ENCODE measurements at places on chromosomes 7 and 10.

DNA sequence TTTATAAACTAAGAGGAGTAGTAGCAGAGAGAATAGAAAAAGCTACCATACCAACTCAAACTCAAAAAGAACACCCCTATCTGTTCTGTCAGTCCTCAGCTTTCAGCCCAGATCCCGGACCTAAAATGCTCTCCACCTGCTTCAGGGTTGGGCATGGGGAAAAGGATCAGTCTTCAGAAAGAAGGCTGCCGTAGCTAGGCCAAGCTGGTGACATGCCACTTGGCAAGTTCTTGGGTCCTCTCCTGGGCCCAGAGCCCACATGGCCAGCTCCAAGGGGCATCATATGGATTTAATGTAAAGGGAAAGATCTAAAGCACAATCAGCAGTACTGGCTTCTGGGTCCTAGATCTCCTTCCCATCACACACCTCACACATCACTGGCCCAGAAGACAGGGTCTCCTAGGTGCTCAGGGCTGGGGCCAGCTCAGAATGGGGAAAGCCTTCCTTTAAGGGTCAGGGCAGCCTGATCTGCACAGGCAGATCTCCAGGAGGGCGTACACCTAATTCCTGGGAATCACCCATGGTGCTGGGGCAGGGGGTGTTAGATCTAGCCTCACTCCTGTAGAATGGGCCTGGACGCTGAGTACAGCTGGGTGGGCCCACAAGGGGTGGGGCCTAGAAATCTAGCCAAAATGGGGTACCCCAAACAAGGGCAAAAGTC, 2.5 kb downstream of the VAX1 start:
- DNase-seq, result no peak

- DNase-seq, result no peak
Observed at GRCh38 chr10:22733992-22734391, 19.6 kb upstream of the PIP4K2A start.

GRCh38 chr10:51047857-51048256, 26.4 kb upstream of the PRKG1 start:
- DNase-seq, result no peak

DNA sequence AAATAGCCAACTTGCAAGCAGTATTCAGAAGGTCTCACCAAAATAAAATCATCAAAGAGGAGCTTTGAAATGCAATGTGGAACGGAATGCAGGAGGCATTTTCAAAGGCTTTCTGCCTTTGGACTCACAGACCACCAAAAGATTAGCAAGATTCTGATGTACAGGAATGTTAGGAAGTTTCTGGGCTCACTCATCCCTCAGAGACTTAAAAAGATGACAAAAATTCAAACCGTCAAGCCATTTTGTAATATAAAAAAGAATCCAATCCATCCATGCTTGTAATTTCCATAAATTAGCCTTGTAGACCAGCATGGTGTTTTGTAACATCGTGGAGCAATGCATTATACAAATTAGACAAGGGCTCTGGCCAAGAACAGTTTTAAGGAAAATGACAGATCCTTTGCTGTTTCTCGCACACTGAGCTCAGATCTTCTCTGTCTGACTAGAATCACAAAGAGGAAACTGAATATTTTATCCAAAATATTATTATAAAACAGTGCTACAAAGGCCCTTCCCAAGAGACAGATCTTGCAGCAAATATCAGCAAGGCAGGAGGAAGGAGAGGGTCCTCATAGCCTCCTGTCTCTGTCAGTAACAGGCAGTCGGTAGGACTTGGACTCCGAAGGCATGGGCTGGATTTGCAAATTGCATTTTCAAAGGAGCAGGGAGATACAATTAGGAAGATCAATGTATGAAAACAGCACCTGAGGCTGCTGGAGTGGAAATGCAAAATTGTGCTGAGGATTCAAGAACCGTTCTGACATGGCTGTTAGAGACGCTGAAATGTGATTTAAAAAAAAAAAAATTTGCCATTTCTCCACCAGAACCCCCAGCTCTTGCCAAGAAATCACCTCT, 57.4 kb upstream of the NRP1 start:
- DNase-seq, result no peak

- DNase-seq, result no peak
Observed at GRCh38 chr10:43342279-43343125, 28.9 kb upstream of the FXYD4 start.

DNA sequence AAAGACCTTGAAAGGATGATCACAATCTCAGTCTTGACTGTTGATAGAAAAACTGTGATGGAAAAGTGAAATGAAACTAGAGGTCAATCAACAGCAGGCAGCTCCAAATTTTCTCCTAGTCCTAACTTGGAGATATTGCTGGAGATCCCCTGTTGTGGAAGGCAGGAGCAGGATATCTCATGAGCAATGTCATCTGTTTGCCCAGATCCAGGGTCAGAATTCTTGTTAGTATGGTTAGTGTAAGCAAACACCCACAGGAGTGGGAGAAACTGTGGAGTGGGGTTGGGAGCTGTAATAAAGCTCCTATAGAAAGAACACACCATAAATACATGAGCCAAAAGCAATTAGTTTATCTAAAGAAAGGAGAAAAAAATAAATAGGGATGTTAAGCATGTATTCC, 169.0 kb downstream of the AKR1D1 start:
- DNase-seq, result no peak

DNA sequence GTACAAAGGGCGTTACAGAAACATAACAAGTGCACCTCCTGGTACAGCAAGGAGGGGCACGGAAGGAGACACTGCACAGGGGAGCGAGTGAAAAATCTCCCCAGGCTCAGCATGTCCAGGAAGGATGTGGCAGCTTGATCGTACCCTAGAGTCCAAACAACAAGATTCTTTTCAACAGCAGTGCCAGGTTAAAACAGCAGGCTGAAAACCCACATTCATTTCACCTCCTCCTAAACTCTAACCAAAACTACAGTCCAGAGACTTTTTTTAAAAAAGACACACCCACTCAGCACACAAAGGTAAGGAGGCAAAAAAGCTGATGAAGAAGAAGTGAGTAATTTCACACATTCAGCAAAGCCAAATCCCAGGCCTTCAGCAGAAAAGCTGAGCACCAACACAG, 138.8 kb downstream of the SFMBT2 start:
- DNase-seq, result no peak

GRCh38 chr10:117892681-117893220, 154.0 kb downstream of the RAB11FIP2 start:
- DNase-seq, result no peak

- no peak for DNase-seq
Observed at GRCh38 chr7:3234851-3235250, 66.2 kb upstream of the SDK1 start.

- DNase-seq, result no peak
Observed at GRCh38 chr10:101013365-101013825, 13.8 kb downstream of the LZTS2 start.

DNA sequence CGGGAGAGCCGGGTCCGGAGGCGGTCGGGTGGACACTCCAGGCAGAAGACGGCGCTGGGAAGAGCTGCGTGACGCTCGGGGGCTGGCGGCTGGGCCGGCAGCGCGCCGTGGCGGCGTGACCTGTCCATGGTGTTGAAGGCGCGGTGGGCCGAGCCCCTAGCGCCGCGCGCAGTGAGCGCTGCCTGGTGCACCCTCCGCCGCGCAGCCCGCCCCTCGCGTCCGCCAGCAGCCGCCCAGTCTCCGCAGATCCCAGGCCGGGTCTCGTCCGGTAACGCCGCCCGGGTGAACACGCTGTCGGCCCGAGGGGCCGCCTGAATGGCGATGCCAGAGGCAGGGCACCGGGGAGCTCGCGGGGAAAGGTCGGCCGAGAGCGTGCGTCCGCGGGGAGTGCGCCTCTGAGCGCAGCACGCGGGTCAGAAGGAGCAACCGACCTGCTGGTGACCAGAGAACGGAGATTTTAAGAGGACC, 657 bp upstream of the TMEM178B start:
- DNase-seq, result peak; percentile 68

- DNase-seq, result peak; percentile 76
Observed at GRCh38 chr10:75209921-75210281, 695 bp upstream of the VDAC2 start.

- no peak for DNase-seq
Observed at GRCh38 chr10:43781480-43782361, 133.0 kb upstream of the ZNF32 start.

DNA sequence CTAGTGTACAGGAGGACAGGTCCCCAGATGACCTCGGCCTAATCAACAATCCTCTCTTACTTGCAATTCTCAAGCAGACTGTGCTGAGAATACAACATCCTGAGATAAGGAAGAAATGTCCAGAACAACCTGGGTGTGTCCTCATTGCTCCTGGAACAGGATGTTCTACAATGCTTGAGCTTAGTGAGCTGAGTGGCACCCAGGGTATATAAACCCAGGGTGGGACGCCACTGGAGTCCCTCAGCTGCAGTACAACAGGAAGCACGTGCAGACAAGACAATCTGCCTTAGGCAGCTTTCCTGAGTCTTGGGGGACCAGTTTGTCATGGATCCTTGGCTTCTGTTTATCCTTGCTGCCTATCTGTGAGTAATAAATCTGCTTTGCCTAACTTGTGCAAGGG, 27.7 kb upstream of the SLC25A13 start:
- no peak for DNase-seq

DNA sequence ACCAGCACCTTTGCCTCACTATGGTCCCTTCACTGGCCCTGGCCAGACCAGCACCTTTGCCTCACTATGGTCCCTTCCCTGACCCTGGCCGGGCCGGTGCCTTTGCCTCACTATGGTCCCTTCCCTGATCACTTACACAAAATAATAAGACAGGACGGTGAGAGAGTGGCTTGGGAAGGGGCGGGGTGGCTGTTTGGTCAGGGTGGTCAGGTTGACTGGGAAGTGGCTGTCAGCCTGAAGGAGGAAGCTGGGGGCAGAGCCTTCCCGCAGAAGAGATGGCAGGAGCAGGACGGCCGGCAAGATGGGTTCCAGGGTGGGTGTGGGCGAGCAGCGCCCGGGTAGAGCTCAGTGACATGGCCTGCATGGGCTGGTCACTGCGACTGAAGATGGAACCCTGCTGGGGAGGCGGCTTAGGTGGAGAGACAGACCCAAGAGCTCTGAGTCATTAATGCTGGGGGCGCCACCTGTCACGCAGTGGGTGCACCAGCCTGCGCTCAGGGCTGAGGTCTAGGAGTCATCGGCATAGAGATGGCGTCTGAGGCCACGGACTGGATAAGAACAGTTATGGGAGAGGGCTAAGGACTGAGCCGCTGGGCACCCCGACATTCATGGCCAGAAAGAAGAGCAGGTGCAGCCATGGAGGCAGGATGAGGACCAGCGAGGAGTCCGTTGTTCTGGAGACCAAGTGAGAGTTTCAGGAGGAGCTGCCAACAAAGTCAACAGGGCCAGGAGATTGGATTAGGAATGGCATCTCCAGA, 91.8 kb downstream of the CHST15 start:
- DNase-seq, result no peak

DNA sequence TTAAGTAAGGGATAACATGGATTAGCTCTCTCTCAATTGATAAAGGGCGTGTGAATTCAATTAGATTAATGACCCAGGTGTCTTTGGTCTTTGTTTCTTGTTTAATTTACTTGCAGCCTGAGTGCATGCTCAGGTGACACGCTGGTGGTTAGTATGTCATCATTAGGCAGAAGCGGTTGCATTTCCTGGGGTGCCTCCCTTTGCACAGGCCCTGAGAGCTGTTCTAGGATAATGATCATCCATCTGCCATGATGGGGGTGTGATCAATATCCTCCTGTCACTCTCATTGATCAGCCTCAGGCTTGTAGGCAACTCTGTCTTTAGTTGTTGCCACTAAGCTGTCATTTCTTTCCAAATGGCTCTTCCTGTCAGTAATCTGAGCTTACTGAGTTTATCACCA, 99.6 kb upstream of the NPS start:
- no peak for DNase-seq

DNA sequence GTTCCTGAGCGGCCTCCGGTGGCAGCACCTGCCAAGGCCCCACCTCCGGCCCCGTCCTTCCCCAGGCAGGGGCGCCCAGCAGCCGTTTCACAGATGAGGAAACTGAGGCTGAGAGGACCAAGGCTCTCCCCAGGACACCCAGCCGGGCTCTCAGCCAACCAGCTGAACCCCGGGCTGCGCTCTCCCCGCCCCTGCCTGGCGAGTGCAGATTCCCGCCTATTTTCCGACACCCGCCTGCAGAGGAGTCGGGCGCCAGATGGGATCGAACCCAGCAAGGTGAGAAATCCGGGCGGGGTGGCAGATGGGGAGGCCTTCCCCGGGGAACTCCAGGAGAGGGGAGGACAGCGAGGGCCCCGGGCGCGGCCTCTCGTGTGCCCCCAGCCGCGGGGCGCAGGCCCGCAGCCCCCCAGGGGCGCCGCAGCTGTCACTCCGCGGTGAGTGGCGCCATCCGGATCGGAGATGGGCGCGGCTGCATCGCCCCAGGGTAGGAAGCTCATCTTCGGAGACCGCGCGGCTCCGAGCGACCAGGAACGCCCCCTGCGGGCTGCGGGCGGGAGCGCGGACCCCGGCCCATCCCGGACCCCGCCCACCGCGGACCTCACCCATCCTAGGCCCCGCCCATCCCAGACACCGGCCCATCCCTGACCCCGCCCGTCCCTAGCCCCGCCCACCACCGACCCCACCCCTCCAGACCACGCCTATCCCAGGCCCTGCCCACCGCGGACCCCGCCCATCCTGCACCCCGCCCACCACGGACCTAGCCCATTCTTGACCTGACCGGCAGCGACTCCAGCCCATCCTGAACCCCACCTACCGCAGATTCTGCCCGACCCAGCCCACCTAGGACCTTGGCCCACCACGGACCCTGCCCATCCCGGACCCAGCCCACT, 90.3 kb downstream of the MICALL2 start:
- no peak for DNase-seq

- DNase-seq, result no peak
Observed at GRCh38 chr10:79475877-79476276, 30.5 kb upstream of the ZCCHC24 start.

DNA sequence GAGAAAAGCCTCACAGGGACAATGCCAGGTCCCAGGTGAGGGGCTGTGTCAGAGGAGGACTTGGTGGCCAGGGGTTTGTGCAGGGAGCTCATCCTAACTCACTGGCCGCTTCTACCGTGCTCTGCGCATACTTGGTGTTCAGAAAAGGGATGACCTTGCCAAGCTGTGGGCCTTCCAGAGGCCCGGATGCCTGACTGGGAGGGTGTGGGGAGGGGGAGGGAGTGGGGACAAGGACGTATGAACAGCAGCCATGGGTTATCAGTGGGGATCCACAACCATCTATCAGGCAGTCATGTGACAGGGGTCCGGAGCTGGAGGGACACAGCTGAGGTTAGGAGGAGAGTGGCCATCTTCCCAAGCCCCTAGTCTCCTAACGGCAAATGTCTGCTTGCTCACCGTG, 6.2 kb downstream of the SFXN4 start:
- no peak for DNase-seq

DNA sequence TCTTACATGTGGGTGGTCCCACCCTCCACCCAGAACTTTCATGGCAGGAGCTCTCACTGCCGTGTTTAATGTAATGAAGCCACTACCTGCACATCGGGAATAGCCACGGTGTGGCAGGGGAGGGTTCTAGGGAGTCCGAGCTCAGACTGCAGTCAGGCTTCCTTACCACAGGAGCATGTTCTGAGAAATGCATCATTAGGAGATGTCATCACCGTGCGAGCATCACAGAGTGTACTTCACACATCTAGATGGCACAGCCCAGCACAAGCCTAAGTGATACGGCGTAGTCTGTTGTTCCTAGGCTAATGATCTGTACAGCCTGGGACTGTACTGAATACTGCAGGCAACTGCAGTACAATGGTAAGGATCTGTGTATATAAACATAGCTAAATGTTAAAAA, 153.0 kb upstream of the LANCL2 start:
- DNase-seq, result no peak

Data from iris pigment epithelial cell (primary cell).